ENCODE measurements at places on chromosomes 1 and 21. TPM values are rescaled to one million over a fixed set of nuclear protein-coding genes. Genes with fewer than 3 reads are reported as not detected.

The SLC1A7 gene
- 0.12 TPM for total RNA-seq

The AKR7A3 gene
- total RNA-seq = 1.00 TPM

The LINGO4 gene
- not detected for total RNA-seq

The TSPEAR gene
- total RNA-seq = not detected

The EPHA10 gene
- not detected for total RNA-seq

The FCRL1 gene
- not detected for total RNA-seq

The DHCR24 gene
- total RNA-seq = 78.6 TPM
